ENCODE measurements at places on chromosomes 11 and 22.

DNA sequence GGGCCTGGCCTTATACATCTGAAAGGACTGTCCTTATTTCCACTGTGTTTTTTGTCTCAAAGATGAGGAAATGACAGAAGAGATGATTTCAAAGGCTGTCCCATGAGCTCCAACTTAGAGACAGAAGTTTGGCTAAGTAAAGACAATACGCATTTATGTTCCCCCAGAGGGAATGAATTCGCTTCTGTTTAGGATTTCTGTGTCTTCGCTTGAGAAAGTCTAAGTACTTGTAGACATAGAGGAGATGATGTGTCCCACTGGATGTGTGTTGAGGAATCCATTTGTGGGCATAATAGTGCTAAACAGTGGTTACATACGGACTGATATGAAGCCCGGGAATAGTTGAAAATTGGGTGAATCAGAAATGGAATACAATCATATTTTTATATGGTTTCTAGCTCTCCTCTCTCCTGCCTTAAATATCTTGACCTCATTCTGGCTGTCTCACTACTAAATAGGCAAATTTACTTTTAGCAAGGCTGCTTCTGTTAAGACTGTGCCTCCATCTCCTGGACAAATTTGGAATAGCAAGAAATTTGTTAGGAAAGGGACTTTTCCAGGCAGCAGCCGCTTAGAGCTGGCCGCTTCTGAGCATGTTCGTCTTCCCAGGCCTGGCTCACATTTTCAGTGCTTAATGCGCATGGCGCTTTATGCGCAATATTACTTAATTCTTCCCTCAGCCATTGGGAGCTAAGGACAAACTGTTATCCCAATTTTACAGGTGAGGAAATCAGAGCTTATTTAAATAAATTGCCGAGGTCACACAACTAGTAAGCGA, 1.9 kb upstream of the PEX26 start:
- DNase-seq: peak; percentile 72

DNA sequence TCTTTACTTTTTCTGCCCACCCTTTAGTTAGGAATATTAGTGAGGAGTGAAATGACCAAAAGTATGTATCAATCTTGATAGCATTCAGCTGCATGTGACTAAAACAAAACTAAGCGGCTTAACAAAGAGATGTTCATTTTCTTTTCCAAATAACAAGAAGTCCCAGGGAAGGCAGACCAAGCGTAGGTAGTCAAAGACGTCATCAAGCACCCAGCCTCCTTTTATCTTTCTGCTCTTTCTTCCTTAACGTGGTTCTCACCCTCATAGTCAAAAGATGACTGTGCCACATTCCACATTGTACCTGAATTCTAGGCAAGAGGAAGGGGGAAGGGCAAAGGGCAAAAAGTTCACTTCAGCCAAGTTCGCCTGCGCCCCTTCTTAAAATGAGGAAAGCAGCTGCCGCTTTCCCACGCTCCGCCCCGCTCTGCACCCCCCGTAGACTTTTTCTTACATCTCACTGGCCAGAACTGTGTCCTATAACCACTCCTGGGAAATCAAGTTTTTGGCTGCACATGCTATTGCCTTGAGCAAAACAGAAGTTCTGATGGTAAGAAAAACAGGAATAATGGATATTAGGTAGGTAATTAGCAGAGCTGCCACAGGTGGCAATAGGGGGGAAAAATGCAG, 14.6 kb upstream of the PGM2L1 start:
- no peak for DNase-seq

DNA sequence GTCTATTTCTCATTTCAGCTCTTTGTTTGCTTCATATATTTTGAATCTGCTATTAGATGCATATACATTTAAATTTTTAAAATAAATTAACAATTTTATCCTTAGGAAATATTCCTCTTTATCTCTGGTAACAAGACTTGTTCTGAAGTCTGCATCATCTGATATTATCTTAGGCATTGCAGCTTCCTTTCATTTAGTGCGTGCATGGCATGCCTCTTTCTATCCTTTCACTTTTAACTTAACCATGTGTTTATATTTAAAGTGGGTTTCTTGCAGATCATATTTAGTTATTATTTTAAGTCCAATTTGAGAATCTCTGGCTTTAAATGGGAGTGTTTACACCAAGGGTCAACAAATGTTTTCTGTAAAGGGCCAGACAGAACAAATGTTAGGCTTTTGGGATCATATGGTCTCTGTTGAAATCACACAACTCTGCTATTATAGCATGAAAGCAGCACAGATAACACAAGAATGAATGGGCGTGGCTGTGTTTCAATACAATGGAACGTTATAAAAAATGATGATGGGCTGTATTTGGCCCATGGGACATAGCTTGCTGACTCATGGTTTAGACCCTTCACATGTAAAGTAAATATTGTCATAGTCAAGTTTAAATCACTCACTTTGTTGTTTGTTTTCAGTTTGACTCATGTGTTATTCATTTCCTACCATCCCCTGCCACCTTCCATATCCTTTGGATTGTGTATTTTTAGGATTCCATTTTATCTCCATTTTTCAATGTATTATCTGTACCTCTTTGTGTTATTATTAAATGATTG, 83.9 kb upstream of the SNX19 start:
- DNase-seq: no peak

GRCh38 chr22:24772493-24773220, 1.9 kb downstream of the PIWIL3 start:
- DNase-seq: peak; percentile 70

DNA sequence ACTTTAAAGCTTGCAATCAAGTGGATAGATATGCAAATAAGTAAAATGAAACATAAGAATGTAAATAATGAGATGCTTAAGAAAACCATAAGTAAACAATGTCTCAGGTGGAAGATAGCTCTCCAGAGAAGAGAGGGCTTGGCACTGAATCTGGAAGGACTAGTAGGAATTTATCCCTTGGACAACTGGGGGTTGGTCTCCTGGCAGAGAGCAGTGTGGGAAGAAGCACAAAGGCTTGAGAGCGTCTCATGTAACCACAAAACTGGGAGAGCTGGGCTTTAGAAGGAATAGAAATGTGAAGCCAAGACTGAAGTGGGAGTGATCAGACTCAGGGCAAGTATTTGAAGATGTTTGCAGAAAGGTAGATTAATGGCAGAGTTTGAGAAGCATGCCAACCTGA, 31.3 kb downstream of the CARD18 start:
- no peak for DNase-seq

DNA sequence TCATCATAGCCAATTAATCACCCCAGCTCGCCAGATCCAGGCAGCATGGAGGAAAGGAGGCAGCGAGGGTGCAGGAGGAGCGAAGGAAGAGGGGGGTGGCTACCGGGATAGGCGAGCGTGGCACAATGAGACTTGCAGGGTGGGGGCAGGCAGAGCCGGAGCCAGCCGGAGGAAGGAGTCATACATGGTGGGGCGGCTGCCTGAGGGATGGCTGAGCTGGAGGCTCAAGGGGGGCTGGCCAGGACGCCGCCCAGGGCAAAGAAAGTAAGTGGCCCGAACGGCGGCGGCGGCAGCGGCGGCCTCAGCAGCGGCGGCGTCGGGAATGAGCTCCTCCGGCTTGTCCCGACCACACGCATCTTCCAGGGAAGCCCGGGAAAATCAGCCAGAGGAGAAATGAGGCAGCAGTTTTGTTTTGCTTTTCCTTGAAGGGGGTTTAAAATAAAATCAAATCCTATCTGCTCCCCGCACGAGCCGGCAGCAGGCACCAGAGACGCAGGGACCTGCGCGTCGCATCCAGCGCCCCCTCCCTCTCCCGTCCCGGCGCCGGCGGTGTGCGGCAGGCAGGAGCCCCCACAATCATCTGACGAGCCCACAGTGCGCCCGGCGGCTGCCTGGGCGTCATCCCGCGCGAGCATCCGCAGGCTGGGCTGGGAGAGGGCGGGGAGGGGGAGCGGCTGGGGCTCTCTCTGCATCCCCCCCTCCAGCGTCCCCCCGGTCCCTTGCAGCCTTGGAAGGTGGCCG, 263.6 kb downstream of the CTTN start:
- peak; percentile 92 for DNase-seq

DNA sequence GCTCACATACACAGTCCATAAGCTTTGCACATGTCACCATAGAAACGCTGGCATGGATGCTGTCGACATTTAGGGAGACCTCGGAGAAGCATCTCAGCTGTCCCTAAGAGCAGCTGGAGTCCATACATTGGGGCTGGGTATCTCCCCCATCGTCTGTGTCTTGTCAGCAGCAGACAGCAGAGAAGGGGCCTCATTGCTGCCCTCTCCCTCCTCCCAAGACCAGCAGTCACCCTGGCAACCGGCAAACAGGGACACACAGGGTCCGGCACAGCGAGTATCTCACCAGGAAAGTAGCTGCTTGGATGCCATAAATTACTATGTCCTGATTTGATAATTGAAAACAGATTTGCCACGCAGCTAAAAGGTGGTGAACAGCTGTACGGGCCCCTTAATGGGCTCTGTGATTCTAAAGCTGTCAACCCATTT, 84.4 kb downstream of the CD44 start:
- DNase-seq: peak; percentile 81

DNA sequence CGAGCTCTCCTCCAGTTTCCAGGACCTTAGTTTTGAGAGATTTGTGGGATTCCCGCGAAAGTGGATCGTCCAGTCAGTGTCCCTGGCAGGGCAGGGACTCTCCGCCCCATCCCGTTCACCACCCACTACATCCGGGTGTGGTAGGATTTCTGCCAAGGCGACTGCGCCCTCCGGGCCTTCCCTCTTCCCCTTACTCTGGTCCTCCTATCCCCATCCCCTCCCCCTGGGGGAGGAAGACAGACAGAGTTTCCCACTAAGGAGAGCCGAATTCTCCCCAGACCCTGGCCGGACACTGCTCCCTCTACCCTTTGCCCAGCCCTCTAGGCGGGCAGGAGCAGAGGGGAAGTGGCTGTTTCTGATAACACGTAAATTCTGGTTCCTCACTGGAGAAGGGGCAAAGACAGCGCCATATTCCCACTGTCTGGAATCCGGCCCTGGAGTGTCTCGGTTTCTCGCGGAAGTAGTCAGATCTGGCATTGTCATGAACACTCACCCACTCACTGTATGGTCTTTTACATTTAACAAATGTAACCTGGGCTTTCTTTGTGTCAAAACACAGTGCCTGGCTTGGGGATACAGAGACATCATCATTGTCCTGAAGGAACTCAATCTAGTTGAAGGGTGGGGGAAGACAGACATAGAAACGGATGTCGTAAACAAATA, 1.1 kb upstream of the NECTIN1 start:
- peak; percentile 85 for DNase-seq

Measured in SK-N-SH (cell line).